Activated CD4-positive, alpha-beta T cell treated with anti-CD3 and anti-CD28 coated beads, Interleukin-2, amount 10 ng/mL, durations not matched to agents 24 days and 14 days (primary cell): ENCODE measurements at places on chromosomes 7 and 10. TPM values are rescaled to one million over a fixed set of nuclear protein-coding genes. Genes with fewer than 3 reads are reported as not detected.
A peak's percentile ranks its signal among the peaks of the same experiment; 100 is the strongest.

DNA sequence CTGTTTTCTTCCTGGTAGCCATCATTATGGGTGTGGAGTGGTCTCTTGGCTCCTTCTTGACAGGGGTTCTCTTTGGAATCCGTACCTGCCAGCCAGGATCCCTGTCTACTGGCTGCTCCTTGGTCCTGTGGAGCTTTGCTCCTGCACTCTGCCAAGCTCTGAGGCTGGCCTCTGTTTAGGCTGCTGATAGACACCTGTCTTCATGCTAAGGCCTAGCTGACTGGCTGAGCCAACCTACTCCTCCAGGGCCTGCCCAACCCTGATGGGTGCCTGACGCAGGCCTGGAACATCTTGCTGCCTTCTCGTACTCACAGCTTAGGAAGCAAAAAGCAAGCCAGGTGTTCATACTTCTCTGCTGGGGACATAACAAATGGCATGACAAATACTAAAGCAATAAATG lies 333.6 kb upstream of the ZNF32 start:
- peaks cover 5% of the 10 kb centered on the region for H3K4me1 ChIP-seq
- H3K36me3 ChIP-seq = no peaks in the 10 kb centered on the region
- H3K27ac ChIP-seq = no peak overlapping the region
- H3K4me3 ChIP-seq = no peak overlapping the region
- no peak for DNase-seq

- peaks cover 28% of the 10 kb centered on the region for H3K36me3 ChIP-seq
- peaks cover 58% of the 10 kb centered on the region for H3K4me1 ChIP-seq
- H3K4me3 ChIP-seq = peak overlapping the region; percentile 96
Measured at GRCh38 chr7:114921631-114922025, 266 bp upstream of the MDFIC start.

GRCh38 chr10:73644015-73644743 lies 2.9 kb upstream of the MYOZ1 start:
- peak overlapping the region; percentile 30 for H3K27ac ChIP-seq
- DNase-seq = peak; percentile 84
- peaks cover 18% of the 10 kb centered on the region for H3K4me1 ChIP-seq
- peaks cover 7% of the 10 kb centered on the region for H3K27me3 ChIP-seq

GRCh38 chr7:118629898-118630438 lies 405.5 kb downstream of the ANKRD7 start:
- H3K27me3 ChIP-seq = no peaks in the 10 kb centered on the region
- no peak overlapping the region for H3K4me3 ChIP-seq
- H3K27ac ChIP-seq = no peak overlapping the region
- H3K4me1 ChIP-seq = no peaks in the 10 kb centered on the region
- no peaks in the 10 kb centered on the region for H3K36me3 ChIP-seq
- DNase-seq = no peak

GRCh38 chr7:151628846-151629604 lies 109.3 kb upstream of the RHEB start:
- DNase-seq = no peak
- peaks cover 6% of the 10 kb centered on the region for H3K36me3 ChIP-seq
- H3K4me3 ChIP-seq = no peak overlapping the region
- no peak overlapping the region for H3K27ac ChIP-seq
- H3K4me1 ChIP-seq = peaks cover 28% of the 10 kb centered on the region
- H3K27me3 ChIP-seq = peaks cover 2% of the 10 kb centered on the region

- H3K4me3 ChIP-seq = peak overlapping the region; percentile 36
- H3K27me3 ChIP-seq = peaks cover 20% of the 10 kb centered on the region
- H3K27ac ChIP-seq = peak overlapping the region; percentile 52
- no peaks in the 10 kb centered on the region for H3K36me3 ChIP-seq
Measured at GRCh38 chr7:142299237-142299781, 41.5 kb upstream of the PRSS58 start.

DNA sequence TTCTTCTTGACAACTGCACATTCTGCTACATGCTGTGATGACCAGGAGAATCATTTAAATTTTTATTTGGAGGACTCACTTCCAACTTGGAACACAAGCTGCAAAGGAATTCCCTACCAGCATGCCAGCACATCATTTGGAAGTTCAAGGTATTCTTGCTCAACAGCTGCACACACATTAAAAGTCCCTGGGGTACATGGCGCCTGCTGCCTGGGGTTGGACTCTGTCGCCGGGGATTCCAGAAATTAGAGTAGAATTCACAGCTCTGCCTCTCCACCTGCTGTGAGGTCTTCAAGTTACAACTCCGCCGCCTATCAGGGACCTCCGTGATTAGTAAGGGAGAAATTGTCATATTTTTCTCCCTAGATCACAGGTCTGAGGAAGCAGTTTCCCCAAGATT lies 1.1 kb downstream of the ZNF32 start:
- peak overlapping the region; percentile 89 for H3K27ac ChIP-seq
- peak overlapping the region; percentile 91 for H3K4me3 ChIP-seq
- DNase-seq = no peak
- H3K4me1 ChIP-seq = peaks cover 6% of the 10 kb centered on the region
- H3K36me3 ChIP-seq = peaks cover 49% of the 10 kb centered on the region

DNA sequence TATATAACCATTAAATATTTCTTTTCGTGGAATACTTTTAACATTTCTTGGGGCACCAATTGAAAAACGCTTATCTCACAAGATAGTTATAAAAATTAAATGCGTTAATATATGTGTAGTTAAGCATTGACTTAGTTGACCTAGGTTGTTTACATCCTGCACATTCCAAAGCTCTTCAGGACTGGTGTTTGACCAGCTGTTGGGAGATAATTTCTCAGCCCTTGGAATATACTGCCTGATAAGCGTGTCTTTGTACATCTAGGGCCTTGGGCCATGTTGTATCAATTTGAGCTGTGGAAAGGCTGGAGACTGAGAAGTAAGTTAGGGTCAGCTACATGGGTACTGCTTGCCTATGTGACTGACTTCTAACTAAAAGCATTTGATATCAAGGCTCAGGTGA lies 90.0 kb upstream of the AOAH start:
- no peak overlapping the region for H3K4me3 ChIP-seq
- H3K27me3 ChIP-seq = peaks cover under 1% of the 10 kb centered on the region
- no peak overlapping the region for H3K27ac ChIP-seq
- DNase-seq = no peak
- peaks cover 3% of the 10 kb centered on the region for H3K4me1 ChIP-seq

- H3K36me3 ChIP-seq = no peaks in the 10 kb centered on the region
- H3K27me3 ChIP-seq = no peaks in the 10 kb centered on the region
- DNase-seq = no peak
- H3K4me1 ChIP-seq = no peaks in the 10 kb centered on the region
Measured at GRCh38 chr7:14748461-14748860, 154.1 kb downstream of the DGKB start.

DNA sequence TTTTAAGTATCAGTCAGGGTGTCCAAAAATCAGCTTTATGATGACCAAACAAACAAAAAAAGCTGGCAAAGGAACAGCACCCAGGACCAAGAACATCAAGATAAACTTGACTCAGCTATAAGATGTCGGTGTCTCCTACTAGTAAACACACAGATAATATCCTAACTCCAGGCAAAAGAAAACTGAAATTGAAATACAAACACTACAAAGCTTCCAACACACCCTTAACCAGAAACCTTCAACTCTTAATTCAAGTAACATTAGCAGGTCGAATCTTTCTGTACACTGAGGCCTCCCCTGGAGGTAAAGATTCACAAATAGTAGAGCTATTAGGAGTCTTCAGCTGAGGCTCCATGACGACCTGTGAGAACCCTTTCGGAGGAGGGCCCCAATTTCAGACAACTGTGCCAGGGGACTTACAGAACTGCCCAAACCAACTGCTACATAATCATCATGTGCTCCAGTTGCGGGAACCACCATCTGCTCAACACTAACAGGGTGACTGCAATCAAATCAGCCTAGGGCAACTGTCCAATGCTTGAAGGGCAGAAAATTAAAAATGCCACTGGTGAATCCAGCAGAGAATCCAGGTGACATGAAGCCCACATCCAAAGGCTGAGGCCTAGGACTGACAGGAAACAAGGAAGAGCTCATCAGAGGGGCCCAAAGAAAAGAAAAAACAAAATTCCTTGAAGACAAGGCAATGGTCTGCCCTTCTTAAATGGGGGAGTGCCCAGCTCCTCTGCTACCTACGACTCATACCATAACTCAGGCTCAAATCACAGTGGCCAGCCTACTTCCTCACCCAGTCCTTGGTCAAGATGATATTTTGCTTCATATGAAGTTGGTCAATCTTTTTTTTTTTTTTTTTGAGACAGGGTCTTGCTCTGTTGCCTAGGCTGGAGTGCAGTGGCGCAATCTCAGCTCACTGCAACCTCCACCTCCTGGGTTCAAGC lies 20.0 kb downstream of the XPNPEP1 start:
- H3K36me3 ChIP-seq = peaks cover 85% of the 10 kb centered on the region
- DNase-seq = peak; percentile 67
- no peaks in the 10 kb centered on the region for H3K27me3 ChIP-seq
- H3K27ac ChIP-seq = peak overlapping the region; percentile 81
- peak overlapping the region; percentile 58 for H3K4me3 ChIP-seq

DNA sequence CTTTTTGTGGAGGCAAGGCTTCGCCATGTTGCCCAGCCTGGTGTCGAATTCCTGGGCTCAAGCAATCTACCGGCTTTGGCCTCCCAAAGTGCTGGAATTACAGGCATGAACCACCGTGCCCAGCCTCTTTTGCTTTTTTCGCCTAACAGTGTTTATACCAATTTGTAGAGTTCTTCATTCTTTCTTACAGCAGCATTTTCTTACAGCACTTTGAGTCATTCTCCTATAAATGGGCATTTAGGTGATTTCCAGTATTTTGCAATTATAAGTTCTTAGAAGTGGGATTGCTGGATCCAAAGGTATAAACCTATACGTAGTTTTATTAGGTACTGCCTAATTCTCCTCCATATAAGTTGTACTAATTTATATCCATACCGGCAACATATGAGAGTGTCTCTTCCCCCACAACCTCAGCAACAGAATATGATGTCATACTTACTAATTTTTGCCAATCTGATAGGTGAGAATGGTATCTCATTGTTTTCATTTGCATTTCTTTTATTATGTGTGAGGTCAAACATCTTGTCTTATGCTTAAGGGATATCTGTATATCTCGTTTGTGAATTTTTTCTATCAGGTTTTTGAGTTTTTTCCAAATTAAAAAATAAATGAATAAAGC lies 39.1 kb downstream of the SUFU start:
- H3K27me3 ChIP-seq = no peaks in the 10 kb centered on the region
- H3K4me3 ChIP-seq = no peak overlapping the region
- no peak overlapping the region for H3K27ac ChIP-seq
- H3K4me1 ChIP-seq = peaks cover 14% of the 10 kb centered on the region

- H3K4me3 ChIP-seq = no peak overlapping the region
- H3K27me3 ChIP-seq = peaks cover 16% of the 10 kb centered on the region
- DNase-seq = no peak
- no peaks in the 10 kb centered on the region for H3K4me1 ChIP-seq
Measured at GRCh38 chr7:39904077-39904486, 46.0 kb upstream of the CDK13 start.

GRCh38 chr7:36281945-36282717 lies 107.5 kb upstream of the ANLN start:
- H3K27ac ChIP-seq = no peak overlapping the region
- no peak overlapping the region for H3K4me3 ChIP-seq
- no peaks in the 10 kb centered on the region for H3K36me3 ChIP-seq

Gene ATRNL1
- total RNA-seq = 0.17 and 0.26 TPM in 2 replicates

Gene CELF2
- 95.5 and 98.4 TPM in 2 replicates for total RNA-seq

Gene C7orf57
- 0.14 TPM in 2 replicates for total RNA-seq

Gene ELFN1
- total RNA-seq = not detected in 2 replicates

Gene SLC39A12
- not detected in 2 replicates for total RNA-seq

Gene ENO4
- total RNA-seq = not detected in 2 replicates

Gene CYP3A7
- not detected in 2 replicates for total RNA-seq

Gene LLCFC1
- not detected in 2 replicates for total RNA-seq

Gene HACD1
- total RNA-seq = 1.1 and 1.2 TPM in 2 replicates

Gene SLC16A12
- total RNA-seq = not detected in 2 replicates

Gene LBX1
- not detected in 2 replicates for total RNA-seq
